ENCODE measurements at places on chromosomes 11 and 22.

- DNase-seq, result no peak
These were observed 78.6 kb upstream of the TP53AIP1 start for GRCh38 chr11:129021295-129021694.

GRCh38 chr22:30636226-30637077, 871 bp downstream of the SLC35E4 start:
- DNase-seq, result no peak

- no peak for DNase-seq
These were observed 23.5 kb upstream of the YPEL1 start for GRCh38 chr22:21759093-21759492.

- DNase-seq, result no peak
These were observed 2.6 kb downstream of the ANO1 start for GRCh38 chr11:70080763-70081162.

GRCh38 chr22:47400701-47401591, 638.5 kb downstream of the TBC1D22A start:
- no peak for DNase-seq
